ENCODE measurements at places on chromosomes 3 and 15. TPM values are rescaled to one million over a fixed set of nuclear protein-coding genes. Genes with fewer than 3 reads are reported as not detected.

GRCh38 chr3:99921377-99921695 lies 103.7 kb downstream of the CMSS1 start:
- peaks cover 3% of the 10 kb centered on the region for H3K4me1 ChIP-seq
- DNase-seq, result no peak
- no peak overlapping the region for H3K4me3 ChIP-seq
- peak overlapping the region; percentile 48 for H3K27ac ChIP-seq
- no peaks in the 10 kb centered on the region for H3K27me3 ChIP-seq
- H3K36me3 ChIP-seq, result no peaks in the 10 kb centered on the region

GRCh38 chr3:151356794-151357462 lies 27.6 kb upstream of the P2RY13 start:
- no peak overlapping the region for H3K27ac ChIP-seq
- no peaks in the 10 kb centered on the region for H3K4me1 ChIP-seq

GRCh38 chr3:53130179-53131061 lies at the start of gene RFT1:
TSS of gene RFT1 (minus strand) at chr3:53130435. CDS start at chr3:53130400, 35 bp downstream.
- DNase-seq, result peak; percentile 98
- H3K27ac ChIP-seq, result peak within 1 kb of the TSS; percentile 97
- no peaks in the 10 kb centered on the region for H3K27me3 ChIP-seq
- H3K4me1 ChIP-seq, result no peaks in the 10 kb centered on the region

Gene CYP1A2
- 0.17 TPM for total RNA-seq

DNA sequence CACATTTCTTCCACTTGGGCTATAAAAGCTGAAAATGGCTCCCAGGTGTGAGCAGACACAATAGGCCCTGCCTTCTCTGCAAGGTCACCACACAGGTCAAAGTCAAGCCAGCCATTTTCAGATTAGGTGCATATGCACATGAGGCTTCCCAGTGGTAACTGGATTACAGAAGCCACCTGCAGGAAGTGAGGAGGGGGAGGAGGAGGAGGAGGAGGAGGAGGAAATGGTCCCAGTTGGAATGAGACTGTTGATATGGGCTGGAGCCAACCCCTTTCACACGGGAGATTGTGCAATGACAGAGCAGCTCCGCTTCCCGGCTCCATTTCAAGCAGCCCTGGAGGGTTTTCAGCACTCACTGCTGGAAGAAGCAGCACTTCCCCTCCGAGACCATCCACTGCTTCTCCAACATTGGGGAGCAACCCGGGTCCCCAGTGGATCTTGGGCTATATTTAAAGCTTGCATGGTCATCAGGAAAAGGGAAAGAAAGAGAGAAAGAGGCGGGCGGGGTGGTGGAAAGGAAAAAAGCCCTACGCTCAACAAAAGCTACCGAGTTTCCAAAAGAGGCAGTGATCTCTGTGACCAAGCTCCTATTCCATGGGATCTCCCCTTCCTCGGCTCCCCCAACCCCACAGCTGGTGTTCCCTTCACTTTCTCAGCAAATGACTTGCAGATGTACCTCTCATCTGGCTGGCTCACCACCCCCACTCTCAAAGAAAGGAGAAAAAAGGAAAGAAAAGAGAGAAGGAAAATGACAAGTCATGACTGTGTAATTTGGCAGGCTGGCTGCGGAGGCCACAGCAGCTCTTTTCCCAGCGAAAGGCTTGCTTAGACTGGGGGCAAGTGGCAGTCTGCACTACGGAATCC lies 58.3 kb downstream of the LRIG1 start:
- H3K27me3 ChIP-seq, result no peaks in the 10 kb centered on the region
- H3K36me3 ChIP-seq, result no peaks in the 10 kb centered on the region
- peak; percentile 94 for DNase-seq
- no peak overlapping the region for H3K4me3 ChIP-seq
- H3K27ac ChIP-seq, result peak overlapping the region; percentile 75

- H3K4me1 ChIP-seq, result peaks cover 3% of the 10 kb centered on the region
- H3K27me3 ChIP-seq, result no peaks in the 10 kb centered on the region
- no peak overlapping the region for H3K27ac ChIP-seq
- H3K4me3 ChIP-seq, result no peak overlapping the region
- DNase-seq, result no peak
- H3K36me3 ChIP-seq, result no peaks in the 10 kb centered on the region
These were observed 84.1 kb downstream of the BOC start for GRCh38 chr3:113295463-113295862.
